ENCODE measurements at places on chromosomes 4 and X.

DNA sequence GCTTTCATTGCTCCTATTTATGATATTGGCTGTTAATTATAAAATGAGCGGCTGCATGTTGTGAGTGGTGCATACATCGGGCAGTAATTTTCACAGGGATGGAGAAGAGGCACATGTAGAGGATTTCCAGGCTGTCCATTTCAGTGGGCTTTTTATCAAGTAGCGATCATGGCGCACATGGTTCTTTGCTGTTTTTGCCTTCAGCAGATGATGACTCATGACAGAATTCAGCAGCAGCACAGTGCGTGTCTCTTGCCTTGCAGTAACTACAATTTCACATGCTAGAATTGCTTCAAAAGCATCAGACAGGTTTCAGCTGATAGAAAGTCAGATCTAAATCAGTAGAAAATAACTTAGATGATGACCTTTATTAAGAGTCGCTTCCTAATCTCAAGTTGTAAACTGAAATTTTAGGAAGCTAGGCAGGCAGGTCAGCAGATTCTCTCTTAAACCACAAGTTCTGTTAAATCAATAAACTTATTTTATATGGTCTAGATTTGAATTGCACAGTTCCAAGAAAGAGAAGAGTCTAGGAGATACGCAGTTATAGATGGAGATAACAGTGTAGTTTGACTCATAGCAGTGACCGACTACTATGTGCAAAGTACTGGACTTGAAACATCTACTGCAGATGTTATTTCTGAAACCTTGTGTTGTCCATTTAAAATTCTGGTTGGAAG, 35.8 kb downstream of the LRP2BP start:
- no peak overlapping the region for H3K27ac ChIP-seq
- H3K4me3 ChIP-seq, result no peak overlapping the region
- no peak for DNase-seq
- no peaks in the 10 kb centered on the region for H3K27me3 ChIP-seq

GRCh38 chr4:39067451-39067850, 5.4 kb downstream of the KLHL5 start:
- H3K4me3 ChIP-seq, result no peak overlapping the region
- no peaks in the 10 kb centered on the region for H3K27me3 ChIP-seq
- no peak for DNase-seq
- no peak overlapping the region for H3K27ac ChIP-seq

GRCh38 chr4:20992002-20992401, 291.7 kb downstream of the PACRGL start:
- DNase-seq, result no peak
- H3K4me3 ChIP-seq, result no peak overlapping the region
- H3K27me3 ChIP-seq, result no peaks in the 10 kb centered on the region
- H3K27ac ChIP-seq, result no peak overlapping the region
- no peaks in the 10 kb centered on the region for H3K4me1 ChIP-seq
- no peaks in the 10 kb centered on the region for H3K36me3 ChIP-seq

- H3K27ac ChIP-seq, result no peak overlapping the region
- DNase-seq, result no peak
- peaks cover 51% of the 10 kb centered on the region for H3K27me3 ChIP-seq
- no peaks in the 10 kb centered on the region for H3K36me3 ChIP-seq
- H3K4me1 ChIP-seq, result peaks cover 6% of the 10 kb centered on the region
- H3K4me3 ChIP-seq, result no peak overlapping the region
Observed at GRCh38 chr4:157223456-157223855, 2.9 kb downstream of the GRIA2 start.

- no peaks in the 10 kb centered on the region for H3K27me3 ChIP-seq
- H3K4me3 ChIP-seq, result no peak overlapping the region
- H3K4me1 ChIP-seq, result peaks cover 8% of the 10 kb centered on the region
- H3K36me3 ChIP-seq, result peaks cover 36% of the 10 kb centered on the region
- no peak for DNase-seq
- H3K27ac ChIP-seq, result no peak overlapping the region
Observed at GRCh38 chr4:158860856-158861255, 92.0 kb downstream of the FNIP2 start.

GRCh38 chr4:72896515-72896914, 173.0 kb downstream of the COX18 start:
- no peaks in the 10 kb centered on the region for H3K27me3 ChIP-seq
- no peak overlapping the region for H3K27ac ChIP-seq
- no peak for DNase-seq
- H3K4me3 ChIP-seq, result no peak overlapping the region

- H3K4me1 ChIP-seq, result no peaks in the 10 kb centered on the region
- no peak overlapping the region for H3K27ac ChIP-seq
- no peaks in the 10 kb centered on the region for H3K36me3 ChIP-seq
Observed at GRCh38 chrX:134026565-134027311, 41.3 kb upstream of the GPC3 start.

GRCh38 chr4:3208826-3209225, 40.1 kb upstream of the MSANTD1 start:
- no peak overlapping the region for H3K4me3 ChIP-seq
- peaks cover 3% of the 10 kb centered on the region for H3K36me3 ChIP-seq
- DNase-seq, result no peak
- no peaks in the 10 kb centered on the region for H3K4me1 ChIP-seq

GRCh38 chrX:19758539-19758938, 128.9 kb downstream of the SH3KBP1 start:
- H3K4me1 ChIP-seq, result peaks cover 21% of the 10 kb centered on the region
- H3K4me3 ChIP-seq, result no peak overlapping the region
- H3K36me3 ChIP-seq, result no peaks in the 10 kb centered on the region
- H3K27ac ChIP-seq, result no peak overlapping the region

DNA sequence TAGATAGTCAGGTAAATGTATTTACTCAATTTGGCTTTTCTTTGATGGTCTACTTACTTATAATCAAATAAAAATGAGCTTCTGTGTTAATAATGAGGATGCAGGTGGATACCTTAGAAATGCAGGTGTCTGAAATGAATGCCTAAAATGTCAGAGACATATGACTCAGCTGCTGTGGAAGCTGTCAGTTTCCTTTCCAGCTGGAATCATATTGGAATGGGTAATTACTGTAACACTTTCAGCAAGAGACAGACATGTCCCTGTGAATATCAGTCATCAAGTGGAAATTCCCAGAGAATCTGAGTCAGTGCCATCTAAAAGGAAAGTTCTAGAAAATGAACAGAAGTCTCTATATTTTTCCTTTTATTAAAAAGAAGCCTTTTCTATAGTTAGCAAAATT, 783.0 kb upstream of the AADAT start:
- DNase-seq, result no peak
- H3K36me3 ChIP-seq, result no peaks in the 10 kb centered on the region
- no peak overlapping the region for H3K27ac ChIP-seq
- no peak overlapping the region for H3K4me3 ChIP-seq

DNA sequence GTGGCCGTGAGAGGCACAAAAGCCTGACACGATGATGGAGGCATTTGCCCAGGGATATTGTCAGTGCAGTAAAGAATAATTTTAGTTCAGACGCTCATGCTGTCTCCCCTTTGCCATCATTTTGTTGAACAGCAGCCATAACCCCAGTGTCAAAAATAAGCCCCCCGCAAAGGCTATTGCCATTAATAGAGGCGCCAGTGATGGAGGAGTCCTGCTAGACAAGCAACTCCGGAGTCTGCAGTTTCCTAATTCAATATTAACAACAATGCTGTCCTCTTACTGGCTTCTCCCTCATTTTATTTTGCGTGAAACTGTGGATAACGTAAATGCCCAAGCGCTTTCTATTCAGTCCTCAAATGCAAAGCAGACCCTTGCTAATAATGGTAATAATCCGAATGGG, 603 bp upstream of the SMS start:
- peak overlapping the region; percentile 76 for H3K4me3 ChIP-seq
- no peak for DNase-seq
- peaks cover 24% of the 10 kb centered on the region for H3K4me1 ChIP-seq
- peak overlapping the region; percentile 81 for H3K27ac ChIP-seq

GRCh38 chr4:41734371-41734770, 14.2 kb downstream of the PHOX2B start:
- DNase-seq, result no peak
- H3K27me3 ChIP-seq, result no peaks in the 10 kb centered on the region
- H3K4me3 ChIP-seq, result no peak overlapping the region
- no peak overlapping the region for H3K27ac ChIP-seq
- H3K4me1 ChIP-seq, result no peaks in the 10 kb centered on the region
- H3K36me3 ChIP-seq, result no peaks in the 10 kb centered on the region

GRCh38 chr4:140057701-140058100, 96.3 kb downstream of the MAML3 start:
- no peak overlapping the region for H3K27ac ChIP-seq
- no peak for DNase-seq
- no peaks in the 10 kb centered on the region for H3K36me3 ChIP-seq
- no peak overlapping the region for H3K4me3 ChIP-seq
- no peaks in the 10 kb centered on the region for H3K27me3 ChIP-seq

DNA sequence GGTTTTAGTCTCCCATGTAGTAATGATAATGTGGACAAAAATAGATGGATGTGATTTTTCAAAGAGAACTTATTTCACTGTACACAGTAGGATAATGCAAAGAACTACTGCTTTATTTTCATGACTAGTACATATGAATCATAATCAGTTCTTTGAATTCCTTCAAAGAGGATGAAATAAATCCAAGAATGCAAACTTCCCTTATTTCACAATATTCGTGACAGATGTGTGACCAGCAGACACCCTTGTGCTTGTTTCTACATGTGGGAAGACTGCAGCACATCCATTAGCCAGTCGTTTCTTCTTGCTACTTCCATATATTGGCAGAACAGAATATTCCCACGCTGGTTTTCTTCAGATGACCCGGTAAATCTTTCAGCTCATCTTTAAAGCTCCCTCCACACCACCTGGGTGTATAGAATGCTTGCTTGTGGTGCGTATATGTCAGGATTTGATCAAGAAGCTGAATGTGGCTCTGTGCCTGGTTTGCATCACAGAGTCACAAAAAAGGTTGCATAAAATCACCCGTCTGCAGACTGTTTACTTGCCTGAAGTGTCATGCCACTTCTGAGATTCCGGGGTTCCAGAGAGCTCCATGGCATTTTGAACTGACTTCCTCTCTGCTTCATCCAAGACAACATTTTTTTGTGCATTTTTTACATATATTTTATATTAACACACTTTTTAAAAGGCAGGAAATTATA, 47.7 kb upstream of the FAT4 start:
- no peaks in the 10 kb centered on the region for H3K36me3 ChIP-seq
- H3K27ac ChIP-seq, result no peak overlapping the region
- H3K4me3 ChIP-seq, result no peak overlapping the region

- H3K4me3 ChIP-seq, result no peak within 1 kb of the TSS
- H3K36me3 ChIP-seq, result no peaks in the 10 kb centered on the region
- H3K27ac ChIP-seq, result no peak within 1 kb of the TSS
- peak; percentile 1 for DNase-seq
Observed at GRCh38 chrX:66163849-66164411, at the start of gene HEPH. TSS of gene HEPH (plus strand) at chrX:66164247. CDS start at chrX:66170571, 6,324 bp downstream.

DNA sequence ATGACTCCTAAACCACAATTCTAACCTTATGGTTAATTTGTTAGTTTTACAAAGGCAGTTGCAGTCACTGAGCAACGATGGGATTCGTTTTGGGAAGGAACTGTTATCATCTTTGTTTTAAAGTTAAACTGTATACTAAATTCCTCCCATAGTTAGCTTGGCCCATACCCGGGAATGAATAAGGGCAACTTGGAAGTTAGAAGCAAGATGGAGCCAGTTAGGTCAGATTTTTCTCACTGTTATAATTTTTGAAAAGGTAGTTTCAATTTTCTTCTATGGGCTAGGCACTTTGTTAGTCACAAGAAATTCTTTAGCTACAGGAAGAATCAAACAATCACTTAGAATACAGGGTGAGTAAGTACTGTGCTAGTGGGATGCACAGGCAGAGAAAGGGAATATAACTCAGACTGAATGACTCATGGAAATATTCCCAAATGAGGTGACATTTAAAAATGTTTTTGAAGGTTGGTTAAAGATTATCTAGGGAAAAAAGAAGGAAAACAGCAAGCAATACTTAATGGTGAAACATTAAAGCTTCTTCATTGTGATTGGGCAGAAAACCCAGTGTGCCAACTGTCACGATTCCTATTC, 153.6 kb downstream of the MAGEB17 start:
- no peaks in the 10 kb centered on the region for H3K36me3 ChIP-seq
- H3K27me3 ChIP-seq, result no peaks in the 10 kb centered on the region
- no peak overlapping the region for H3K4me3 ChIP-seq
- no peak overlapping the region for H3K27ac ChIP-seq

GRCh38 chrX:27863809-27864208, 56.0 kb downstream of the MAGEB10 start:
- H3K36me3 ChIP-seq, result no peaks in the 10 kb centered on the region
- no peaks in the 10 kb centered on the region for H3K4me1 ChIP-seq
- H3K27me3 ChIP-seq, result no peaks in the 10 kb centered on the region
- H3K4me3 ChIP-seq, result no peak overlapping the region
- H3K27ac ChIP-seq, result no peak overlapping the region
- no peak for DNase-seq

DNA sequence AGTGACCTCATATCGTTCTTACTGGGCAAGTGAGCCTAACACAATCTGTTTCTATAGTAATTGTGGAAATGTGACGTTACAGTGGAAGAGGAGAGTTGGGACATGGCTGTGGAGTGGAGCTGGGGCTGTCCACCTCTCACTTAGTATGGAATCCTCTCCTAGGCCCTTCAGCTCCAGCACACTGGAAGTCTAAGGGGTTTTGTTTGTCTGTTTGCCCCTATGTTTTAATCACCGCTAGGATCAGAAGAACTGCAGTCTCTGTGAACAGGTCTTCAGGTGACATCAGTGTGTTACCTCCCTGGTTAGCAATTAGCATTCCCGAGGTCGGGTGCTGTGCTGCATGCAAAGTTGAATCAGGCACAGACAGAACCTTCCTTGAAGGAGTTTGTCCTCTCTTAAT, 49.3 kb upstream of the CLDN34 start:
- H3K27me3 ChIP-seq, result no peaks in the 10 kb centered on the region
- no peaks in the 10 kb centered on the region for H3K4me1 ChIP-seq
- H3K27ac ChIP-seq, result no peak overlapping the region

- H3K36me3 ChIP-seq, result no peaks in the 10 kb centered on the region
- H3K4me1 ChIP-seq, result no peaks in the 10 kb centered on the region
- H3K27ac ChIP-seq, result no peak overlapping the region
- no peak for DNase-seq
- H3K4me3 ChIP-seq, result no peak overlapping the region
Observed at GRCh38 chr4:175806727-175807126, 5.3 kb downstream of the GPM6A start.

DNA sequence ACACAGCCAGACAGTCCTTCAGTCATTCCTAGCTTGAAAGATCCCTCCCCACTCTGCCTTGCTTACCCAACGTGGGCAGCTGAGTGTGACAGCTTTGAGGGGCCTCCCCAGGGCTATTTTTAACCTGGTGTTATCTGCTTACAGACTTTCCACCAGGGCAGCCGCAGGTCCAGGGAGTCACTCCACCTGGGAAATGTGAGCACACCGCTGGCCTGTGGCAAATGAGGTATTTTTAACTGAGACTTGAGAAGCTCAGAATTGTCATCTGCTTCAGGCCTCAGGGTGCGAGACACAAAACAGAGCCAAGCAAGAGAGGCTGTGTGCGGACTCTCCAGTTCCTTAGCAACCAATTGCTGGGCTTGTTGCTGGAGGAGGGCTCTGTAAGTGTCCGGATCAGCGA, 13.0 kb downstream of the CORIN start:
- H3K27me3 ChIP-seq, result no peaks in the 10 kb centered on the region
- no peak overlapping the region for H3K4me3 ChIP-seq
- no peaks in the 10 kb centered on the region for H3K4me1 ChIP-seq

- no peak overlapping the region for H3K4me3 ChIP-seq
- no peak for DNase-seq
- peaks cover 24% of the 10 kb centered on the region for H3K36me3 ChIP-seq
- no peak overlapping the region for H3K27ac ChIP-seq
Observed at GRCh38 chr4:182729516-182729915, 187.7 kb downstream of the DCTD start.

Measured in SJSA1 (cell line).